ENCODE measurements at places on chromosomes 5 and 9. TPM values are rescaled to one million over a fixed set of nuclear protein-coding genes. Genes with fewer than 3 reads are reported as not detected.

The ASS1 gene
- total RNA-seq: 215 TPM

The OR1J2 gene
- total RNA-seq: 0.32 TPM

The PLCXD3 gene
- not detected for total RNA-seq

The CDO1 gene
- 25.9 TPM for total RNA-seq

The AGXT2 gene
- total RNA-seq: not detected

The CREBRF gene
- 45.4 TPM for total RNA-seq

The PKN3 gene
- 11.5 TPM for total RNA-seq

The NFIB gene
- 72.2 TPM for total RNA-seq

The PCDHA12 gene
- total RNA-seq: not detected

The HMGCR gene
- total RNA-seq: 53.3 TPM

The PCDHGA7 gene
- 10.6 TPM for total RNA-seq

The SLC34A1 gene
- not detected for total RNA-seq

The GDA gene
- total RNA-seq: not detected

The DNAH5 gene
- 1.2 TPM for total RNA-seq

The TMEM252 gene
- not detected for total RNA-seq

The TLX3 gene
- total RNA-seq: not detected

The PALM2AKAP2 gene
- 11.0 TPM for total RNA-seq

The C5orf15 gene
- total RNA-seq: 122 TPM

The RHOBTB3 gene
- total RNA-seq: 344 TPM

The PRR16 gene
- total RNA-seq: 26.3 TPM

The RELL2 gene
- total RNA-seq: 2.0 TPM
